GM23248 (cell line): ENCODE measurements at places on chromosomes 16 and 17.

DNA sequence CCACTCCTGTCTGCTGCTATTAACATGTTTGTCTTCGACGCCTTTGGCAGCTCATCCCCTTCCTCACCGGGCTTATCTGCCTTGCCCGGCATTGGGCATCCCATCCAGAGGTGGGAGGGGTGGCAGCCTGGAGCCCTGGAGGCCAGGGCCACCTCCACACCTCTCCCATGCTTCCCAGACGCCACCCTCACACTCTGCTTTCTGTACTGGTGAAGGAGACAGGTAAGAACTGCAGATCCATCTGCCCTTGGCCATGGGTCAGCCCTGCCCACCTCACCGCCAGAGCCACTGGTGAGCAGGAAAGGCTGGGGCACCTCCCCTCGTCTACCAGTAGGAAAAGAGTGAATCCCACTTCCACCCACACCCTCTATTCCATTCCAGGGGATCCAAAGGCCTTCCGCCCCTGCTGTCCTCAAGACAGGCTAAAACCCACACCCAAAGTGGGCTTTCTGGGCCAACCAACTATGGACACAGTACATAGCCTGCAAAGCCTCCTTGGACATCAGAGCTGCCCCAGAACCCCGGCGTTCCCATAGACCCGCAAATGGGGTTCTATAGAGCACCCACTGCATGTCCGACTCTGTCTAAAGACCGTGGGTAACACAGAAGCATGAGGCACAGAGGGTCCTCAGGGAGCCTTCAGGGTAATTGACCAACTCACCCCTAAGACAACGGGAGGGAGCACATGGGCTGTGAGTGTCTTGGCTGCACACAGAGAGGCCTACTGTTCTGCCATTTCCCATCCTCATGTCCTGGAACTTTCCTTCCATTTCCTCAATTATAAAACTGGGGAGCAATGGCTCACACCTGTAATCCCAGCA is 23.4 kb upstream of the RBFOX3 start:
- H3K36me3 ChIP-seq: no peaks in the 10 kb centered on the region
- H3K27me3 ChIP-seq: peaks cover 23% of the 10 kb centered on the region
- H3K27ac ChIP-seq: no peak overlapping the region

DNA sequence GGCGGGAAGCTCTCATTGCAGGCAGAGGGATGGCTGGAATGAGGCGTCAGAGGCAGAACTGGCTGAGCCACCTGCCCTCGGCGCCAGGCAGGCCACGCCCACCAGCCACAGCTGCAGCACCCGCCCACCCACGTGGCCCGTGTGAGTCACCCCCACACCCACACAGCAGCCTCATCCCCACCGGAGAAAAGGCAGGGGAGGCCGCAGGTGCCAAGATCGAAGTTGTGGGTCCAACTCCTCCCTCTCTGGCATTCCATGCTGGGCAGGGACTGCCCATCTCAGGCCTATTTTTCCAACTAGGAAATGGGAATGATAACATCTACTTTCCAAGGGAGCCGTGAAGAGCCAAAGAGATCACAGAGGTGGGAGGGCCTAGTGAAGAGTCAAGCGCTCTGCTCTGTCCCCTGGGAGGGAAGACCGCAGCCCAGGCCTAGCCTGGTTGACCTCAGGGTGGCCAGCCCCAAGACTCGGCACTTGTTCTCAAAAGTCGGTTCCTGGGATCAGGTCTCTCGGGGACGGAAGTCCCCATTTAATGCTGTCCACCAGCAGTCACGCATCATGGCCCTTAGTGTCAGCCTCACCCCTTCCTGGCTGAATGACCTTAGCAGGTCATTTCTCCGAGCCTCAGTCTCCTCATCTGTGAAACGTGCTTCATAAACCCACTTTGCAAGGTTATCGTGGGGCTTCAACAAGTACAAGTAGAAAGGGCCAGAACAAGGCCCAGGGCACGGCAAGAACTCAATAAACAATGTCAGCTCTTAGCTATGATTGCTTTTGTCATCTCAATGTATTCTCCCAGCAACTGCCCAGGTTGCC is at the start of gene TRPV3:
TRPV3 (minus strand) TSS at position 45 of the 816 bp plus-strand sequence. CDS start 2,962 bp downstream, outside the sequence.
- no peaks in the 10 kb centered on the region for H3K27me3 ChIP-seq
- H3K4me1 ChIP-seq: 0 out of 2 replicates have a peak, but pooled peaks cover 3% of the 10 kb centered on the region
- H3K4me3 ChIP-seq: no peak within 1 kb of the TSS
- peak; percentile 72 for DNase-seq
- H3K27ac ChIP-seq: no peak within 1 kb of the TSS
- no peaks in the 10 kb centered on the region for H3K36me3 ChIP-seq

DNA sequence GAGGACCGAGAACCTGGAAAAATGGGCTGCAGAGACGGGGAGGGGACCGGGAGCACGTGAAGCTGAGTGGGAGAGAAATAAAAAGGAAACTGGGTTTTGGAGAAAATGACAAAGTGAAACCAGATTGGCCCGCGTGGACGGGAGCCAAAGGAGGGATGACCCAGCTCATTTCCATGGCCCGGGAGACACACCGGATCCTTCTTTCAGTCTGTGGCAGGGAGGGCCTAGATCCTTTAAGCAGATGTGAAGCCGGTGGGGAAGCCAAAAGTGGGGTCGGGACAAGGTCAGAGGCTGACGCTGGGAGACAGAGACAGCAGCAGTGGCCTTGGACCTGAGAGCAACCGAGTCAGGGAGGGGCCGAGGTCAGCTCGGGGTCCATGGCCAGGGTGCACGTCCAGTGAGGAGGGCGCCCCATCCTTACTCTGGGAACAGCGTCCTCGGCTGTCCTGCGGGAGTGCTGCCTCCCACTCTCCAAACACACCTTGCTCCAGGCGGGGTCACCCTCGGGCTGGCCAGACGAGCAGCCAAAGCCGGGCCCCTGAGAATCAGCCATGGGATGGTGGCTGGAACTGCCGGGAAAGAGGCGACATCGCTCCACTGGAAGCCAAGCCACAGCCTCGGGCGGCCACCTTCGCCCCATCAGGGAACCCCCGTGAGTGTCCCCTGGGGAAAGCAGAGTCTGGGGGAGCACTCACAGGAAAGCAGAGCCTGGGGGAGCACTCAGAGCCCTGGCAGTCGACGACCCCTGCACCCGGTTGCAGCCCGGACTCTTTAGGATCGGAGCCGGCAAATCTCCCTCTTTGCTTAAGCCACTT is 17.3 kb downstream of the CA5A start:
- H3K27me3 ChIP-seq: no peaks in the 10 kb centered on the region
- peak overlapping the region; percentile 77 for H3K27ac ChIP-seq
- DNase-seq: peak; percentile 74
- H3K36me3 ChIP-seq: no peaks in the 10 kb centered on the region
- H3K4me1 ChIP-seq: peaks cover 10% of the 10 kb centered on the region

DNA sequence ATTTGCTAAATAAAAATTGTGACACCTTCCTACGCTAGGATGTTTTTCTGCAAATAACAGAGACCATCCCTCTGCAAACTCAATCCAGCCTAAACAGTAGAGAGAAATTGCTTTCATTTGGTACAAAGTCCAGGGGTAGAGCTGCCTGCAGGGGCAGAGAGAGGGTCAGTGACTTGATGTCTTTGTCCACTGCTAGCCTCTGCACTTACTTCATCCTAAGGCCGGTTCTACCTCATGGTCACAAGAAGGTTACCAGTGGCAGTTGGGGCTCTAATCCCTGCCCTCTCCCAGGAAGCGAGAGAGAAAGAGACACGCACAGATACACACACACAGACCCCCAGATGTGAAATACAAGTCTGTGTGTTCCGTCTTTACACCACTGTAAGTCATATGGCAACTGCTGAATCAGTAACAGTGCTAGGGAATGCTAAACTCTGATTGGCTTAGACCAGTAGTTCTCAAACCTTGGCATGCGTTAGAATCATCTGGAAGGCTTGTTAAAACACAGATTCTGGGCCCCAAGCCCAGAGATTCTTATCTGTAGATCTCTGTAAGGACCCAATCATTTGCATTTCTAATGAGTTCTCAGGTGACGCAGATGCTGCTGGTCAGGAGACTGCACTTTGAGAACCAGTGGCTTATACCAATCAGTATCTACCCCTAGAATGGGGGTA is 13.1 kb upstream of the LPCAT2 start:
- DNase-seq: peak; percentile 92
- H3K27me3 ChIP-seq: no peaks in the 10 kb centered on the region
- no peak overlapping the region for H3K4me3 ChIP-seq
- peaks cover 64% of the 10 kb centered on the region for H3K36me3 ChIP-seq

GRCh38 chr17:4559966-4560365 is 411 bp downstream of the GGT6 start:
- no peak overlapping the region for H3K4me3 ChIP-seq
- no peaks in the 10 kb centered on the region for H3K27me3 ChIP-seq
- H3K27ac ChIP-seq: no peak overlapping the region
- DNase-seq: no peak
- H3K4me1 ChIP-seq: no peaks in the 10 kb centered on the region

DNA sequence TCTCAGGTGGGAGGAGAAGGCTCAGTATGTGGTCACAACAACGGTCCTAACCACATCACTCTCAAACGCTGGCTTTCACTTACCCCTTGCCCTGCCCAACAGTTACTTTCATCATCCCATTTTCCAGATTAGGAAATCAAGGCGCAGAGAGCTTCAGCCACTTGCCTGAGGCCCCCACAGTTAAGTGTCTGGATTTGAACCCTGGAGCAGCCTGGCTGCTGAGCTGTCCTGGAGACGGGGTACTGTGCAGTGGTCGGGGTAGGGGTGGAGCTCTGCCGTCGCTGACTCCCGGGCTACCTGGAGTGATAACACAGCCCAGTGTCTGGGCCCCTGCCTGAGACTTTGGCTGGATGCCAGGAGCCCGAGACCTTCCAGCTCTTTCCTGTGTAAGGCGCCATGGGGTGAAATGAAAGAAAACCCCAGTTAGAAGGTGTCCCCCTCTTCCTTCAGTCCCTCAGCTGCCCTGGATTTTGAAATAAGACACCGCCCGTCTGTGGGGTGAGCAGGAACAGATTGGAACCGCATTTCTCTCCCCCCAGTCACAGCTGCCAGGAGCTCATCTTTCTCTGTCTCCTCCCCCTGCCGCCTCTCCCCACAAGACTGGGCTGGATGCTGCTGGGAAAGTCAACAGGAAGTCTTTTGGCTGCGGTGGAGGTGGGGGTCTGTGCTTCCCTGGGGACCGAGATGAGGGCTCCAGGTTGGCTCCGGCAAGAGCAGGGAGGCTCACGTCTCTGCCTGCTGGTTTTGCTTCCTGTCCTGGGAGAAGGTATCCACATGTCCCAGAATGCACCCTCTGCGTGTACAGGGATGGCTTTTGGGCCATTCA is 280.2 kb downstream of the SEC14L1 start:
- H3K36me3 ChIP-seq: no peaks in the 10 kb centered on the region; the same call in 1 of the 2 replicates
- DNase-seq: peak; percentile 68
- no peak overlapping the region for H3K27ac ChIP-seq
- no peaks in the 10 kb centered on the region for H3K27me3 ChIP-seq
- no peak overlapping the region for H3K4me3 ChIP-seq
- H3K4me1 ChIP-seq: peaks cover 46% of the 10 kb centered on the region

- H3K27me3 ChIP-seq: no peaks in the 10 kb centered on the region
- H3K4me1 ChIP-seq: no peaks in the 10 kb centered on the region
- H3K27ac ChIP-seq: no peak overlapping the region
- no peak overlapping the region for H3K4me3 ChIP-seq
Observed at GRCh38 chr16:57166451-57166850, 19.4 kb downstream of the PSME3IP1 start.

DNA sequence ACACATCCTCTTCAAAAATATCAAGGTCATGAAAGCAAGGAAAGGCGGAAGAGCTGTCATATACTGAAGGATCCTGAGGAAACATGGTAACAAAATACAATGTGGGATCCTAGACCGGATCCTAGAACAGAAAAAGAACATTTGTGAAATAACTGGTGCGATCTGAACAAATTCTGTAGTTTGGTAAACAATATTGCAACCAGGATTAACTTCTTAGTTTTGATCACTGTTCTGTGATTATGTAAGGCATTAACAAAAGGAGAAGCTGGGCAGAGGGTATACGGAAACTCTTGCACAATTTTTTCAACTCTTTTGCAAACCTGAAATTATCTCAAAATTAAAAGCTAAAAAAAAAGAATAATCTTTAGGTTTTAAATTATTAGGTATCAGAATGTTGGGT is 109.7 kb downstream of the TRIM37 start:
- H3K36me3 ChIP-seq: peaks cover 4% of the 10 kb centered on the region; the same call in 1 of the 2 replicates
- H3K4me3 ChIP-seq: no peak overlapping the region
- no peak overlapping the region for H3K27ac ChIP-seq
- peaks cover 14% of the 10 kb centered on the region for H3K4me1 ChIP-seq

- H3K4me3 ChIP-seq: no peak overlapping the region
- H3K27me3 ChIP-seq: no peaks in the 10 kb centered on the region
- H3K27ac ChIP-seq: no peak overlapping the region
- DNase-seq: no peak
Observed at GRCh38 chr17:9132944-9133610, 111.8 kb downstream of the NTN1 start.

- H3K36me3 ChIP-seq: no peaks in the 10 kb centered on the region
- no peaks in the 10 kb centered on the region for H3K4me1 ChIP-seq
- H3K27ac ChIP-seq: no peak overlapping the region
Observed at GRCh38 chr16:14042706-14043105, 28.4 kb upstream of the MRTFB start.

DNA sequence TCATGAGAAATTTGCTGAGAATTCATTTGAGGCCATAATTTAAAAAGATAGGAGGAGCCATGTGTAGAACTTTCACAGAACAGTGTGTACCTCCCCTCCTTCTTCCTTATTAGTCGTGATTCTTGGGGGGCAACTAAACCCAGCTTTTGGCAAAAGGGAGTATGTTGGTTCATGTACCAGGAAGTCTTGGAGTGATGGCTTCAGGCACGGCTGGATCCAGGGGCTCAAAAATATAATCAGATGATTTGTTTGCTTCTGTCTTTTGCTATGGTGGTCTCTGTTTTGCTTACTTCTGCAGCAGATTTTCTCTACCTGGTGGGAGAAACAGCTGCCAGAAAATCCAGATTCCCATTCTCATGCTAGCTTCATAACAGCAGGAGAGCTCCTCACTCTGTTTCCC is 629.9 kb downstream of the MAF start:
- DNase-seq: no peak
- no peaks in the 10 kb centered on the region for H3K4me1 ChIP-seq
- H3K4me3 ChIP-seq: no peak overlapping the region
- H3K27ac ChIP-seq: no peak overlapping the region
- H3K27me3 ChIP-seq: no peaks in the 10 kb centered on the region

GRCh38 chr16:67884684-67885083 is at the start of gene NRN1L:
Gene NRN1L (plus strand): TSS chr16:67884885. CDS start chr16:67884904, 19 bp downstream.
- DNase-seq: peak; percentile 95
- peaks cover 6% of the 10 kb centered on the region; the same call in 1 of the 2 replicates for H3K4me1 ChIP-seq
- H3K27ac ChIP-seq: 0 out of 2 replicates have a peak within 1 kb of the TSS, but pooled peaks have one; percentile 14
- no peak within 1 kb of the TSS for H3K4me3 ChIP-seq

DNA sequence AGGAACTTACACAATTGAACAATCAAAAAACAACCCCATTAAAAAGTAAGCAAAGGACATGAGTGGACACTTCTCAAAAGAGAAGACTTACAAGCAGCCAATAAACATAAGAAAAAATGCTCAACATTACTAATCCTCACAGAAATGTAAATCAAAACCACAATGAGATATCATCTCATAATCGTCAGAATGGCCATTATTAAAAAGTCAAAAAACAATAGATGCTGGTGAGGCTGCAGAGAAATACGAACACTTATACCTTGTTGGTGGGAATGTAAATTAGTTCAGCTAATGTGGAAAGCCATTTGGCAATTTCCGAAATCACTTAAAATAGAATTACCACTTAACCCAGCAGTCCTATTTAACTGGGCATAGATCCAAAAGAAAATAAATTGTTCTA is 301.9 kb upstream of the KCNJ16 start:
- H3K4me1 ChIP-seq: no peaks in the 10 kb centered on the region
- no peak overlapping the region for H3K27ac ChIP-seq
- DNase-seq: no peak
- no peaks in the 10 kb centered on the region for H3K27me3 ChIP-seq
